CD4-positive, alpha-beta T cell treated with Interferon alpha-2 for 1 hour (primary cell): ENCODE measurements at places on chromosomes 16 and 17.
A peak's percentile ranks its signal among the peaks of the same experiment; 100 is the strongest.

- no peak for DNase-seq
Observed at GRCh38 chr16:17424771-17425170, 46.0 kb downstream of the XYLT1 start.

DNA sequence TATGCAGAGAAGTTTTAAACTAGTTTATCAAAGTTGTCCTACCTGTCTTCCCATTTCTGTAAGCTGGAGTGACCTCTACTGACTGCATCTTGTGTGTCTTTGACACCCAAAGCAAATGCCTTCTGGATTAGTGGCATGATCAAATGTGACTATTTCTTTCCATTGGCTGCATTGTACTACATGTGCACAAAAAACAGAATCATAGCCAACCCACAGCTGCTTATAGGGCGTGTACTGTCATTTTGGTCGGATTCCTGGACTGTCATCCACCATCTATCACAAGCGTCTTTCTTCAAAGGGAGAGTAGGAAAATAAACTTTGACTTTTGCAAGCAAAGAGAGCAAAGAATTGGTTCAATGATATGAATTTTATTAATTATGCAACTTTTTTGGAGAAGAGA lies 310.6 kb downstream of the MAP2K6 start:
- DNase-seq: no peak

DNA sequence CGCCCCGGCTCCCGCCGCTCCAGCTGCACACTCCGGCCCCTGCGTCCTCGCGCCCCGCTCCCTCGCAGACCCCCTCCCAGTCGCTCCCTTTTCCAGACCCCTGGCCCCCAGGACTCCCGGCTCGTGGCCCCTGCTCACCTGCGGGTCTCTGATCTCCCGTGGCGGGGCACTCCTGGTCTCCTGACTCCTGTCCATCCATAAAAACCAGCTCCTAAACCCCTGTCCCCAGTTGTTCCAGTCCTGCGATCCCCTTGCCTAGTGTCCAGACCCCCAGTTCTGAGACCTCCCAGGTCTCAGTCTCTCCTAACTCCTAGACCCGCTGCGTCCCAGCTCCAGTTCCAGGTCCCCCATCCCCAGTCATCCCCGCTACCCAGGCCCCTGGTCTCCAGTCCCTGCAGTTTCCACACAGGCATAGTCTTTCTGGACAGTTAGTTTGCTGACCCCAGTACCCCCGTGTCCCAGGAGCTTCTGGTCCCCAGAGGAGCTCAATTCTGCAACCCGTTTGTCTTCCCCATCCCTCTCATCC lies 379 bp downstream of the SNX29 start:
- no peak for DNase-seq

DNA sequence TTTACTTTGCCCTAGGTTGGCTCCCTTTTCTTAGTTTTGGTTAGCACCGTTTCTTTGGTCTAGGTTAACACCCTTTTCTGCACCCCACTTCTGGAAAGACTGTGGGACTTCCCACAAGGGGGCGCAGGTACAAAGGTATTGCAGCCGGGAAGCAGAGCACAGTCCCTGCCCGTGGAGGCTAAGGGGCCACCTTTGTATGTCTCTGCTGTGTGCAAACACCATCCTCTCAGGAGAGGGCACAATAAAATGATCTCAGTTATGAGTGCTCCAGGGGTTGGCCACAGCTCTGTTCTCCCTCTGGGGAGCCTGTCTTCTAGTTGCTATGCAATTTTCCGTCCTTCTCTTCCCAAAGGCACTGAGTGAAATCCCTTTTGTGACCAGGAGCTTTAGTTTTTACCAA lies 28.4 kb upstream of the TMC5 start:
- peak; percentile 15 for DNase-seq

GRCh38 chr17:40462343-40463121 lies 19.3 kb downstream of the IGFBP4 start:
- no peak for DNase-seq

DNA sequence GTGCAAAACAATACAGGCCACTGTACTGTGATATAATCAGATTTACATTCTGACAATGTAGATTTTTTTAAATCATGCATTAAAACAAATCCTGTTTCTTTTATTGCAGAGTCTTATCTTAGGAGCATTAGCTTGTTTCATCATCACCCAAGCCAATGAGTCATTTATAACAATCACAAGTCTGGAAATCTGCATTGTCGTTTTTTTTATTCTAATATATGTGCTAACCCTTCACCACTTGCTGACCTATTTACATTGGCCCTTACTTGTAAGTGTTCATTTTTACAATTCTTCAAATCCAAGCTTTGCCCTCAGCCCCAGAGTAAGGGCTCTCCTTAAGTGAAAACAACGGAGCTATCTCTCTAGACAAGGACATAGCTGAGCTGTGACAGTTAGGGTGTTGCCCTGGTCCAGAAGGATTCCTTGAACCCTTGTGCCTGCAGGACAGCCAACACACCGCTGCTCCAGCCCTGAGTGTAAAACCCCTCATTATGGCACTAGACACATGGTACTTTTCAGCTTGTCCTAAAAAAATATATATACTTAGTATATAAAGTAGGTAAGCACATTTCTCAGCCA lies 3.7 kb downstream of the CMTM1 start:
- no peak for DNase-seq

DNA sequence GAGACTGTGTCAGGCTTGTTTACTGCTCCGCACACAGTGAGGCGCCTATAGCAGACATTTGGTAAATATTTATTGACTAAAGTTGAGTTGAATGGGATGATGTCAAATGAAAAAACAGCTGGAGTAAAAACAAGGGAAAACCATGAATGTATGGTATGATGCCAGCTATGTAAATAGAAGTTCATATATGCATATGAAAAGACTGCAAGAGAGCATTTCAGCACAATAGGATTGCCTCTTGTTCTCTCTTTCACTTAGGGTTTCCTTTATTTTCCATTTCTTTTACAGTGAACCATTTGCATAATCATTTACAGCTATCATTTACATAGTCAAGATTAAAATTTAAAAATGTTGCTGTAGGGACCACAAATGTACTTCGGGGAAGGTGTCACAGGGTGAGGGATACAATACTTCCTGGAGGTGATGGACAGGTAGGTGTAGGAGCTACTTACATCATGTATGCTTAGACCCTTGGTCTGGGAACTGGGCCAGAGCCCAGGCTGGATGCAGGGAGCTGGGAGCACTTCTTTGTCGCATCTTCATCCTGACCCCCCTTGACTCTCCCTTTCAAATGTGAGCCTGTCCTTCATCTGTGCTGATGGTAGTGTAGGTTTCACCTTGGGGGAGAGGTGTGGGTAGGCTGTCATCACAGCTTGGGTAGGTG lies 113.3 kb downstream of the UTP18 start:
- no peak for DNase-seq

DNA sequence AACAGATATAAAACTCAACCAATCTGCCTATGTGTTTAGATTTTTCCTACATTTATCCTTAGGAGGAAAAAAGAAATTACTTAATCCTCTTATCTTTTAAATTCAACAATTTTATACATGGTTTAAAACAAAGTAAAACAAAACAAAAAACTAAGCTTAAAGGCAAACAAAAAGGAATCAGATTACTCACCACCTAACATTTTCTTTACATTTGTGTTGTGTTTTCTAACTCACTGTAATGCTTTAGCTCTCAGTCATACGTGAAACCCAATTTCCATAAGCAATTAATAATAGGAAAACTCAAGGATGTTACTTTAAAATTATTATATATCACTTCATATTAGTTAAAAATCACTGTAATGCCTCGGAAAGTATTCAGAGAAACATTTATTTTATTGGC lies 6.7 kb upstream of the IRX5 start:
- DNase-seq: no peak
